Occipital lobe (tissue), 3 donors: ENCODE measurements at places on chromosomes 16 and 17. TPM values are rescaled to one million over a fixed set of nuclear protein-coding genes. Genes with fewer than 3 reads are reported as not detected.

SMURF2 gene
- total RNA-seq, result 78.5 TPM

GAS2L2 gene
- total RNA-seq, result 0.16 TPM

ARHGDIG gene
- total RNA-seq, result 35.9 TPM

SLC2A4 gene
- 0.16 TPM for total RNA-seq

CAPNS2 gene
- total RNA-seq, result not detected
